Effector memory CD8-positive, alpha-beta T cell (primary cell): ENCODE measurements at places on chromosomes 7 and 10.
A peak's percentile ranks its signal among the peaks of the same experiment; 100 is the strongest.

DNA sequence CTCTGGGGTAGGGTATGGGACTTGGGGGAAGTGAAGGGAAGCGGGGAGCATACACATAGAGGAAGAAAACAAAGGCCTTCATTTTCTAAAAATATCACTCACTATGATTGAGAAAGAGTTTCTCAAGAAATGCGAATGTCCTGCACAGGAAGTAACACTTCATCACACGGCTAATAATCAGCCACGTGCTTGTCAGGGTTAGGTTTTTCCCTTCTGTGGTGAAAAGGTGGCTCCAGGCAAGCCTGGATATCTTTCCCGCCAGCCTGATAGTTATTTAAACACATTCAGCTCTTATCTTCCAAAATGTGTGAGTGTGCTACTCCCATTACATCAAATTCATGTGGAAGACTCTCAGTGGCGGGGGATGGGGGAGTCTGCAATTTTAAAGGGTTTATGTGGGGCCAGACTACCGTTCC lies 166.4 kb upstream of the ADO start:
- peaks cover 6% of the 10 kb centered on the region for H3K4me1 ChIP-seq
- no peak overlapping the region for H3K27ac ChIP-seq
- H3K36me3 ChIP-seq, result no peaks in the 10 kb centered on the region
- no peak overlapping the region for H3K4me3 ChIP-seq
- no peaks in the 10 kb centered on the region for H3K27me3 ChIP-seq
- DNase-seq, result no peak

- DNase-seq, result no peak
- H3K27me3 ChIP-seq, result no peaks in the 10 kb centered on the region
- H3K4me3 ChIP-seq, result peak overlapping the region; percentile 83
- peaks cover 92% of the 10 kb centered on the region for H3K36me3 ChIP-seq
Observed at GRCh38 chr7:50356212-50356944, 51.9 kb downstream of the IKZF1 start.

DNA sequence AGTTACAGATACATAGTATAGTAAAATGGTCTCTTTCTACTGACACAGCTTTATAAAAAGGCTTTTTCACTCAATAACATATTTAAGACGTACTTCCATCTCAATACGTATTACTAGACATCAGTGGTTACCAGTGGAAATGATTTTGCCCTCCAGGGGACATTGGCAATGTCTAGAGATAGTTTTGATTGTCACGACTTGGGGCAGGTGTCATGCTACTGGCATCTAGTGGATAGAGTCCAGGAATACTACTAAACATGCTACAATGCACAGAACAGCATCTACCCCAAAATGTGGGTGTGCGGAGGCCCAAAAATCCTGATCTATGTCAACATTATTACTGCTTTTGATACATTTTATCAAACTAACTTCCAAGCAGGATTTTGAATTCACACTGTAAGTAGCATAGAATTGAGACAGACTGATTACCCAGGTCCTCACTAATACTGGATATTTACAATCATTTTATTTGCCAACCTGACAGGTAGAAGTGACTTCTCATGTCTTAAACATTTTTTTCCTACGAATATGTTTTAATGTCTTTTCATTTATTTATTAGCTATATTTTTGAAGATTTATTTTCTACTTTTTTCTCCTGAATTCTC lies 53.8 kb downstream of the HGF start:
- H3K36me3 ChIP-seq, result no peaks in the 10 kb centered on the region
- DNase-seq, result no peak
- H3K4me1 ChIP-seq, result no peaks in the 10 kb centered on the region

DNA sequence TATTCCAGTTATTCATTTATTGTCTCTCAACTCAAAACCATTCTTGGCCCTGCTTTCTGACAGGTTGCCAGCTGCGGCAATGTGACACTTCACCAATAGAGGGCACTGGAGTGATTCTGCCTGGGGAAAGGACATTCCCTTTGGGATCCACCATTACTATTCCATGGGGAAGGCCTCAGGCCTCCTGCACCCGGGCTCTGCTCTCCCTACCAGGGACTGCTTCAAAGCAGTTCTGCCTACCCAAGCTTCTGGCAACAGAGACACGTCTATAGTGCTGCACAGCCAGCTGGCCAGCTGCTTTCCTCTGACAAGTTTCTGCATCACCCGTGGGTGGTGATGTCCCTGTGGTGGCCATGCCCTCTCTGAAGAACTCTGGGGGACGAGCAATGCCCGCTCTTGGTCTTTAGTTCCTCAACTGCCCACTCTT lies 163.8 kb downstream of the ELMO1 start:
- peaks cover 2% of the 10 kb centered on the region for H3K36me3 ChIP-seq
- DNase-seq, result peak; percentile 16

GRCh38 chr7:155589001-155589980 lies 42.9 kb upstream of the CNPY1 start:
- H3K36me3 ChIP-seq, result peaks cover 3% of the 10 kb centered on the region
- peaks cover 89% of the 10 kb centered on the region for H3K27me3 ChIP-seq
- no peak for DNase-seq
